ENCODE measurements at places on chromosomes 6 and 20. TPM values are rescaled to one million over a fixed set of nuclear protein-coding genes. Genes with fewer than 3 reads are reported as not detected.

Gene SH3BGRL2
- 16.0 TPM for total RNA-seq

Gene NRN1
- 13.1 TPM for total RNA-seq

Gene SNAI1
- not detected for total RNA-seq

Gene C20orf141
- total RNA-seq, result not detected

Gene BHLHE23
- total RNA-seq, result 0.94 TPM

Gene ARMC12
- 0.31 TPM for total RNA-seq

Gene BMP2
- 2.5 TPM for total RNA-seq

Gene CAGE1
- not detected for total RNA-seq

Gene CRIP3
- 16.6 TPM for total RNA-seq

Gene COL9A1
- 11.0 TPM for total RNA-seq

Gene HRH3
- total RNA-seq, result 0.31 TPM

Gene FAM217A
- total RNA-seq, result not detected

Gene CLDN20
- not detected for total RNA-seq

Gene CALHM4
- total RNA-seq, result not detected

Gene C6orf132
- total RNA-seq, result under 0.01 TPM

Gene SPO11
- not detected for total RNA-seq

Gene PEX7
- 5.6 TPM for total RNA-seq

Data from parietal lobe (tissue), 2 donors.